ENCODE measurements at places on chromosomes 6 and 20.

- no peak for DNase-seq
Observed at GRCh38 chr20:17651760-17652388, 30.2 kb downstream of the RRBP1 start.

DNA sequence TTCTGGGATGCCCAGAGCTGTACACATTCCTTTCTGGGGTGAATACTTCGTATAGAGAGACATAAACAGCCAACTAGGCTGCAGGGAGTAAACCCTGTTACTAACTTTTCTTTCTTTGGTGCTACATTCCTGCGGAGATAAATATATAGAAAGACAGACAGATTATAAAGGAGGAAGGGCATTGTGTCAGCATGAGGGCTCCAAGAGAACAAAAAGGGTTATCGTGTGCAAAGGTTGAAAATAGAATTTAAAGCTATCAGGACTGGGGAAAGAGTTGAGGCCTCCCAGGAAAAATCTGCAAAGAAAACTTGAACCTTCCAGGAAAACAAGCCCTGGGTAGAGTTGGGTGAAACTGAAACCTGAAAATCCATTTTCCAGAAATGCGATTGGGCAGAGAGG lies 68.0 kb downstream of the TMEM170B start:
- no peak for DNase-seq

- DNase-seq = no peak
Observed at GRCh38 chr6:134814076-134814695, 135.7 kb downstream of the ALDH8A1 start.

DNA sequence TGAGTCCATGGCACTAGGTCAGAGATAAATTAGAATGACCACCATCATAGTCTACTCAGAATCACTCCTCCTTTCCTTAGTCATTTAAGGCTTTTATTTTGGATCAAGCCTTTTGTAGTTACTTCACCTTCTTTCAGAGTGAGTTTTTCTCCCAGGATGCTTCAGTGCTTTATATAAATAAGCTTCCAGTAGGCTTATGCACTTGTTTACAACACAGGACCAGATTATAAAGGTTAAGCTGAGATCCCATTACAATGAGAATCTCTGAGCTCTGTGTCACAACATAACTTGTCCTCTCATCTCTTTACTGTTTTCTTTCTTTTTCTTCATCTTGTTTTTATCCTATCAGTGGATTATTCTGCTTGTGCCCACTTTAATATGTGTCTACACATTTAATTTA lies 47.9 kb downstream of the CEP57L1 start:
- DNase-seq = no peak

DNA sequence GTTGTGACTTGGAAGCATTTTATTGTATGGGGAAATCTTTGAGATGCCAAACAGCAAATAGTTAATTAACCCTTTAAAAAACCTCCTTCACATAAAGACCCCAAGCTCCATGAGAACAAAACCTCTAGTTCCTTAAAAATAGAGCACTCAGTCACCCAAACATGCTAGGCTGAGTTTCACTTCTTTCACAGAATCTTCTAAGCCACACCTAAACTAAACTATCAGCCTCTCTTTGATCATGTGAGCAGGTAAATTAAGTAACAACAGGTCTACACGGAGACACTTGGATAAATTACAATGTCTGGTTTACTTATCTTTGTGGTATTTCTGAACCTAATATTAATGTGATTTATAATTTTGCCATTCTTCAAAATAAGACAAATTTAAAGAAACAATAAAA lies 205.2 kb upstream of the MARCKS start:
- no peak for DNase-seq

GRCh38 chr20:62023935-62024334 lies 41.7 kb downstream of the TAF4 start:
- DNase-seq = no peak

Data from stomach (tissue), 19 donors.